ENCODE measurements at places on chromosomes 5 and 9. TPM values are rescaled to one million over a fixed set of nuclear protein-coding genes. Genes with fewer than 3 reads are reported as not detected.

- DNase-seq, result no peak
Measured at GRCh38 chr9:83012168-83012921, 50.6 kb downstream of the RASEF start.

DNA sequence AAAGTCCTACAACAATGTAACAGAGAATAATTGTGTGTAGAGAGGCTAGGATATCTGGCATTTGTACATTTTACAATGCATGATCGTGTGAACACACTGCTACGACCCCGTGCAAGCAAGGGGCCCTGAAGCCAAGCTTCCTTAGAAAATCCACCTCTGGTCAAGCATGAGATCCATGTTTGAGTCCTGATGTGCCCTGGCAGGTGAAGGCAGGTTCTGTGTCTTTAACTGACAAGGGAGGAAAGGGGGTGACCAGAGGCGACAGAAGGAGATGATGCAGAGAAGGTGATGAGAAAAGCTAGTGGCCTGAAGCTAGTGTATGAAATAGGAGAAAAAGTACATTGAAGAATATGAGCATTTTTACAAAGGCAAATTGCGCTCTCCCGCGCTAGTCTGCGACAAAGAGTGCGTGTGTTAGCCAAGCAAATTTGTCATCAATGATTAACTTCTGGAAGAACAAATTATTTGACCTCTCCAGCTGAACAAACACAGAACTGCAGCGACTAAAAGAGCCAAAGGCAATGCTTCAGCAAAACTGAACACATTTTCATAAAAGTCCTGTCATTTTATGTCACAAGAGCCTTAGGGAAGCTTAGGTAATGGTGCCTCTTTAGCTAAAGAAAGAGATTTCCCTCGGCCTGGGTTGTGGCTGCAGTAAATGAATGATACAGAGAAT lies 101.7 kb upstream of the DAPK1 start:
- DNase-seq, result no peak

DNA sequence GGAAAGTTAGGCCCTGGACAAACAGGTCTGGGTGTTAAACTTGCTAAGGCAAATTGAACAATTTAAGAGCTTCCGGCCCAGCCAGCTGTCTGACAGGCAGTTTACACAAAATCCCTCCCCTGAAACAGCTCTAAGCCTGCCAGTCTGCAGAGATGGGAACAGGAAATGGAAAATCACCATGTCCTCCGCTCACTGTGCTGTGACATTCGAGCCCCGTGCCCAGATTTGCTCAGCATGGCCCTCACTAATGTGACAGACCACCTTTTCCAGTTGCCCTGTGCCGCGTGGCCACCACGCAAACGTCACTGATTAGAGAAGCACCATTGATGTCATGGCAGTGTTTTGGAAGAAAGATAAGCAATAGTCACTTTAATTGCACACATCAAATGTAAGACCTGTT lies 41.0 kb downstream of the CCNJL start:
- DNase-seq, result no peak

DNA sequence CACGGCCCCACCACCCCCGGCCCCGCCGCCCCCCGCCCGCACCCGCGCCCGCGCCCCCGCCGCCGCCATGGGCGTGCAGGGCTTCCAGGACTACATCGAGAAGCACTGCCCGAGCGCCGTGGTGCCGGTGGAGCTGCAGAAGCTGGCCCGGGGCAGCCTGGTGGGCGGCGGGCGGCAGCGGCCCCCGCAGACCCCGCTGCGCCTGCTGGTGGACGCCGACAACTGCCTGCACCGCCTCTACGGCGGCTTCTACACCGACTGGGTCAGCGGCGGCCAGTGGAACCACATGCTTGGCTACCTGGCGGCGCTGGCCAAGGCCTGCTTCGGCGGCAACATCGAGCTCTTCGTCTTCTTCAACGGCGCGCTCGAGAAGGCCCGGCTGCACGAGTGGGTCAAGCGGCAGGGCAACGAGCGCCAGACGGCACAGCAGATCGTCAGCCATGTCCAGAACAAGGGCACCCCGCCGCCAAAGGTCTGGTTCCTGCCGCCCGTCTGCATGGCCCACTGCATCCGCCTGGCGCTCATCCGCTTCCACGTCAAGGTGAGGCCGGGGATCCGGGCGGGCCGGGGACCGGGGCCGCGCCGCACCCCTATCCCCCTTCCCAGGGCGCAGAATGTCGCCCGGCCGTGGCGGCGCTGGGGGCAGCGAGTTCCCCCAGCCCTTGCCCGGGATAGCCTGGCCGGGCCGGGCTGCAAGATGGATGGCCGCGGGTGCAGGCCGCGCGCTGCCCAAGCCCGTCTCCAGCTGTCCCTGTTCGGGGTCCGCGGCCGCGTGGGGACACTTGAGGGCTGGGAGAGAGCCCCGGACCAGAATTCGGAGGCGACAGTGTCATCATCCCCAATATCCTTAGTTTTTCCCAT lies 594 bp downstream of the FAM120A start:
- DNase-seq, result peak; percentile 6

DNA sequence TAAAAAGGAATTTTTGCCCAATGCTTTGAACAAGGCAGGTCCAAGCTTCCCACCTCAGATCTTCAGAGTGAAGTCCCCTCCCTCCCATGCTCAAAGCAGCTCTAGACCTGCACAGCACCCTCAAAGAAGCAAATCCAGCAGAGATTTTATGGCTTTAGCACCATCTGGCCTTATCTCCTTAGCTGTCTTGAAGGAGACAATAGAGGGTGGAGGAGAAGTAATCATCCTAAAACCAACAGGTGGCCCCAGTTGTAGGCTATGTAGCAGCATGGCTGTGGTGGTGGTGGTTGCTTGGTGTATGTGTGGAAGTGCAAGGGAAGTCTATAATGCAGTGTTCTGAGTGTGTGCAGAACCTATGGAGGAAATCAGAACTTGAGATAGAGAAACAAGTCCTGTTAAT lies 140.1 kb downstream of the GRIA1 start:
- no peak for DNase-seq

- no peak for DNase-seq
Measured at GRCh38 chr9:9598723-9599122, 1014.1 kb downstream of the PTPRD start.

GRCh38 chr5:170076211-170076610 lies 29.5 kb upstream of the FOXI1 start:
- DNase-seq, result no peak

- DNase-seq, result no peak
Measured at GRCh38 chr5:61744690-61745619, 412.9 kb downstream of the ZSWIM6 start.

- DNase-seq, result no peak
Measured at GRCh38 chr5:50814556-50814955, 148.1 kb downstream of the PARP8 start.

DNA sequence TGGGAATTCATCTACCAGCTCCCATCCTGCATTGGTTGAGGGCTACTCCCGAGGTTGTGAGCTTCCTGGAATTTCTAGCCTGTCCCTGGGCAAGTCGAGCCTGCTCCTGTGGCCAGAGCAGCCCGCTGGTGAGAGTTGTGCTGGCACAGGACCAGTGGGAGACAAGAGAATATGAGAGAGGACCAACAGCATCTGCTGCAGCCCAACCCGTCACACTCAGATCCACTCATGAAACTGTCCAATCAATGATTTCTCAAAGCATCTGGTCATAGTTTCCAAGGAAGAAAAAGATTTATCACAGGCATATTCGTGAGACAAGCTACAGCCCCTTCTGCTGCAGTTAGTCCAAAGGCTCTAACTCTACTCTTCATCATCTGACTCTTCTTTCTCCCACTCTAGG lies 64.4 kb upstream of the RAI14 start:
- DNase-seq, result no peak

The PDGFRB gene
- 421 TPM for total RNA-seq
